ENCODE measurements at places on chromosomes 13 and 19. TPM values are rescaled to one million over a fixed set of nuclear protein-coding genes. Genes with fewer than 3 reads are reported as not detected.

The CASP14 gene
- total RNA-seq, result 0.10 TPM

The KCNK6 gene
- total RNA-seq, result 19.5 TPM

The VSTM2B gene
- total RNA-seq, result not detected

The WDR88 gene
- total RNA-seq, result not detected

The KLF5 gene
- 85.3 TPM for total RNA-seq

The PSG3 gene
- total RNA-seq, result not detected

The KRTDAP gene
- 9.0 TPM for total RNA-seq

The GRAMD1A gene
- 26.4 TPM for total RNA-seq

The ZNF575 gene
- 0.37 TPM for total RNA-seq

The ZNF345 gene
- 1.1 TPM for total RNA-seq

The F7 gene
- not detected for total RNA-seq

The FUT1 gene
- total RNA-seq, result 8.0 TPM

The OR7C1 gene
- not detected for total RNA-seq

The C19orf38 gene
- not detected for total RNA-seq

The PTH2 gene
- total RNA-seq, result not detected

The ZNF284 gene
- 2.8 TPM for total RNA-seq

The MAB21L1 gene
- not detected for total RNA-seq

The CACNA1A gene
- total RNA-seq, result 0.03 TPM

The CDX2 gene
- total RNA-seq, result not detected

The CBARP gene
- total RNA-seq, result 3.0 TPM

The USHBP1 gene
- not detected for total RNA-seq

The ZSWIM9 gene
- total RNA-seq, result 2.1 TPM

The HIPK4 gene
- total RNA-seq, result 0.07 TPM

The KANK3 gene
- 0.35 TPM for total RNA-seq

The LHFPL6 gene
- 20.9 TPM for total RNA-seq

The SRRM5 gene
- 0.04 TPM for total RNA-seq

The TLE5 gene
- total RNA-seq, result 343 TPM

The KLK4 gene
- not detected for total RNA-seq

The AXL gene
- 163 TPM for total RNA-seq

The PPP1R12C gene
- 59.8 TPM for total RNA-seq

The IL4I1 gene
- total RNA-seq, result 0.44 TPM

The MTMR6 gene
- total RNA-seq, result 25.4 TPM

The SAMD1 gene
- total RNA-seq, result 34.2 TPM

The ZNF560 gene
- 0.34 TPM for total RNA-seq

The ZNF121 gene
- total RNA-seq, result 44.6 TPM
